ENCODE measurements at places on chromosomes 7 and 10.

DNA sequence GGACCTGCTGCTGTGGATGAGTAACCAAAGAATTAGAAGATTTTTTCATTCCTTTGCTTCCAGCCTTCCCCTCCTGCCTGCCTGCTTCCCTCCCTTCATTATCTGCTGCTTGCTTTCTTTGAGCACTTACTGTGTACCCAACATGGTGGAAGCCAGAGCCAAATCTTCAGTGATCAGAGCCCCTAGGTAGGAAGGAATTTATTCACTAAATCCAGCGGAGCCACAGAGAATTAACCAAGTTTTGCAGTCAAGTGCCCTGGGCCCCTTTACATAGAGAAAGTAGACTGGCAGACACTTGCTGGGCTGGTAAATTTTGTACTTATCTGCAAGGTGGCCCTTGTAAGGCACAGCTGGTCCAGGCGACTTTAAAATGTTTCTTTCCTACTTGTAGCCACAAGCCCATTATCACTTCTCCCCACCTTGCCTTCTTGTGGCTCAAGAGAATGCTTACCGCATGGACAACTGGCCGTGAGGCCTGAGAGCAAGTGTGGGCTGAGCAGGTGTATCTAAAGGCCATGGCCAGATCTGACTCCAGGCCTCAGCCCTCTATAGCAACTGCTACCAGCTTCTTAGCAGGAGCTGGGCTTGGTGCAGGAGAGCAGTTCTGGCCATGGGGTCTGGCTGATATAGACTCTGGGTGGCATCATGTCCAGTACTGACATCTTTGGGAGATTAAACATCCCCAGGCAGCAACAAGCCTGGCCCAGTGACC, 11.1 kb downstream of the UNC5B start:
- DNase-seq: no peak

DNA sequence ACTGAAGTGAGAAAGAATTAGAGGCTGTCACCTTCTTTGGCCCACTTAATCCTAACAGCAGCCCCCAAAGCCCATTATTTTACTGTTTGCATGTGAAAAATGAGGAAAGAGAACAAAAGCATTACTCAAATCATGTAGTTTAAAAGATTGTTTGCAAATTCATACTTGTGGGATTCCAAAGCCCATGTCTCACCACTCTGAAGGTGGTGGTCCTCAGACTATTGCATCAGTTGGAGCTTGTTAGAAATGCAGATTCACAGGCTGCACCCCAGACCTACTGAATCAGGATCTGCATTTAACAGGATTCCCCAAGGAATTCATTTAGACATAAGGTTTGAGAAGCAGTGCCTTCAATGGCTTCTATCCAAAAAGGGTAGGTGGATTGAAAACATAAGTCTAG, 93.7 kb upstream of the PDE1C start:
- no peak for DNase-seq

DNA sequence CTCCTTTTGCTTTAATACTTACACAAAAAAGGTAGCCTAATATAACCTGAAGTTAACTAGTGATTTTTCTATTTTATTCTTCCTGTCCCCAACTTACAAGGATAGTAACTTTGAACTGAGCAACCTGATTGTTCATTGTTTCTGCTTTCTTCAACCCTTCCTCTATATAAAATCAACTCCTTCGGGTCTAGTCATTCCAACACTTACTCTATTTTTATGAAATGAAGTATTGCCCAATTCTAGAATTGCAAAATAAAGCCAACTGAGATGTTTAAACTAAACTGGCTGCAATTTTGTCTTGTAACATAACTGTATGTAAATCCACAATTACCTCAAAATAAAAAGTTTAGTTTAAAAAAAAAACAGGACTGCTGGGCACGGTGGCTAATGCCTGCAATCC, 20.3 kb upstream of the DNA2 start:
- DNase-seq: no peak

DNA sequence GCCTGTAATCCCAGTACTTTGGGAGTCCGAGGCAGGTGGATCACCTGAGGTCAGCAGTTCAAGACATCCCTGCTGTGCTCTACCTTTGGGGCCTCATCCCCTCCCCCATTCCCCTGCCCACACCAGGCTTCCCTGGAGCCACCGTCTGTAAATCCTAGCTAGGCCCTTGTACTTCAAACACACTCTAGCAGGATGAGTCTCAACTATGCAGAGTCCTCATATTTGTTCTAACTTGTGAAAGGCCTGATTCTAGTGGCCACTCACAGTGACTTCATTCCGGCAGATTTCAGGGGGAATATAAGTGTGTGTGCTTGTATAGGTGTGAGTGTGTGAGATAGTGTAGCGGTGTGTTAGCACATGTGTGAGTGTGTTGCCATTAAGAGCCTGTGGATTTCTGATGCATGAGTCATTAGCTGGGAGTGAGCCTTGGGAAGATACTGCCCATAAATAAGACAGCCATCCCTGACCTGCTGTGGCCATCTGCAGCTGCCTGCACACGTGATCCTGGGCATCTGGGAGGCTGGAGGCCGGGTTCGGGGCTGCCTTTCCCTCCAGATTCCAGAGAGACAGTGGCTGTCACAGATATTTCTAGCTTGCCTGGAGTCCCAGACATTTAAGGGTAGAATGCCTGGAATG, 1.7 kb upstream of the NEURL1 start:
- no peak for DNase-seq

DNA sequence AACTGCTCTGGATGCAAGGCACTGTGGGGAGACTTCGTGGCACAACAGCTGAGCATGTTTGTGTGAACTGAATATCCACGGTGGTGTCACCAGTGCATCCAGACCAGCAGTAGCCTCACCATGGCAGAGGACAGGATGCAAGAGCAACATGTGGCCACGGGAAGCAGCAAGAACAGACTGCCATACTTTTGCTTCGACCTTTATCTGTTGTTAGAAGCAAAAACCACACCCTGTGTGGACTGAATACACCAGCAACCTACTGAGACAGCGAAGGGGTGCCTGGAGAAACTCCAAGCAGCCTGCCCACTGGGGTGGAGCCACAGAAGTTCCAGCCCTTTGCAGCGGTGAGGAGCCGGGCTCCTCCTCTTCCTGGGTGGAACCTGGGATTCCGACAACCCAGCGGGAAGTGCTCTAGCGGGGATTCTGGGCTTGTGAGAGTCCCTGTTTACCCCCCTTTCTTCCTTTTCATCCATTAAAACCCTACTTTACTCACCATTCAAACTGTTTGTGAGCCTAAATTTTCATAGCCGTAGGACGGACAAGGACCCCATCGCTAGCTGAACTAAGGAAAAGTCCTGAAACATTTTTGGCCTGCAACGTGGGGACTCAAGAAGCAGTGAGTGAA, 584.9 kb downstream of the GRM8 start:
- DNase-seq: no peak

DNA sequence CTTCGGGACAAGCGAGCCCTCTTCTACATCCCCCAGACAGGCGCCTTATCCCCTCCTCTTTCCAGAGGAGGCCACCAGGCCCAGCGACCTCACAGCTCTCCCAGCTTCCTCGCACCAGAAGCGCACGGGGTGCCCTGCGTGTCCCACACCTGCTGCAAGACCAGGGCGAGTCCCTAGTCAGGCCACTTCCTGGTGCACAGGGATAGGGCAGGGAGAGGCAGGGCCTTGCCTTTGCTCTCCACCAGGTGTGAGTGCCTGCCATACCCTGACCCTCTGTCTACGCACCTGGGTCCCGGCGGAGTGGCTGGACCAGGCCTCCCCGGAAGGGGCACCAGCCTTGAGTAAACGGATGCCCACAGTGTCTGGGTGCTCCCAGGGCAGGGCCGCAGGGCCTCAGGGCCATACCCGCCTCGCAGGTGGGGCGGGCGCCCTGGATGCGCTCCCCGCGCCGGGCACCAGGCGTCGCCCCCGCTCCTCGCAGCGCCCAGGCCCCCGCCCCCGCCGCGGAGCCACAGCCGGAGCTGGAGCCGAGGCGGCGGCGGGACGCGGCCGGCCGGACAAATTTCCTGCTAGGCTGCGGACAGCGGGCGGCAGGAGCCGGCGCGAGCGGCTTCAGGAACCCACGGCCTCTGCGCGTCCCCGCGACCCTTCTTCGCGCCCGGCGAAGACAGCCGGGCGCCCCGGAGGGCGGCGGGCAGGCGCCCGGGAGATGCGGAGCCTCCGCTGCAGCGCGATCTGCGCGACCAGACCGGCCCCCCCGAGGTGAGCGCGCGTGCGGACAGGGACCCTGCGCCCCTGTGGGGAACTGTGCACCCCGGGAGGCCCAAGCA, at the start of gene PTPRE:
Gene PTPRE (plus strand): TSS at position 556 of the 830 bp plus-strand sequence. CDS start 133,779 bp downstream, outside the sequence.
- no peak for DNase-seq

DNA sequence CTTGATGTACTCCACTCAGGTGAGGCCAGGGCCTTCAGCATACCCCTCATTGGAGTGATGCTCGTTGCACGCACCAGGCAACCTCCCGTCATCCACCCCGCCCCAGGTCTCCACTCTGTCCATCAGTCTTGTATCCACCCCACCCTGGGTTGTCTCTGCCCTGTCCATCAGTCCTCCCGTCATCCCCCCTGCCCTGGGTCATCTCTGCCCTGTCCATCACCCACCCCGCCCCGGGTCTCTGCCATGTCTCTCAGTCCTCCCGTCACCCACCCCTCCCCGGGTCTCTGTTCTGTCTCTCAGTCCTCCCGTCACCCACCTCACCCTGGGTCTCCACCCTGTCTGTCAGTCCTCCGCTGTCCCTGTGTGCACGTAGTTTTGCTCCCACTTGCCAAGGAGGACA, 59.9 kb downstream of the WDR37 start:
- no peak for DNase-seq

GRCh38 chr7:55996856-55997500, 32.6 kb downstream of the NIPSNAP2 start:
- no peak for DNase-seq

DNA sequence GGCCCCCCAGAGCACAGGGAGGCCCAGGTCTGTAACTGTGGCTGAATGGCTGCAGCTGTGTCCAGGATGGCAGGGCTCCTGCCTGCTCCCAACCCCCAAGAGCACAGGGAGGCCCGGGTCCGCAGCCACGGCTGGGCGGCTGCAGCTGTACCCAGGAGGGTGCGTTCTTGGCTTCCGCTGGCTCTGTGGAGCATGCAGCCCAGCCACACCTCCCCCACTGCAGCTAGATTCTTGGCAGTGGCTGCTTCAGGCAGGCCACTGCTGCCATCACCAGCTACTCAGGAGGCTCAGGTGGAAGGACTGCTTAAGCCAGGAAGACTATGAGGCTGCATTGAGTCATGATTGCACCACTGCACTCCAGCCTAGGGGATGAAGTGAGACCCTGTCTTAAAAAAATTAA, 27.9 kb downstream of the C7orf25 start:
- DNase-seq: no peak
